ENCODE measurements at places on chromosomes 13 and 19.

DNA sequence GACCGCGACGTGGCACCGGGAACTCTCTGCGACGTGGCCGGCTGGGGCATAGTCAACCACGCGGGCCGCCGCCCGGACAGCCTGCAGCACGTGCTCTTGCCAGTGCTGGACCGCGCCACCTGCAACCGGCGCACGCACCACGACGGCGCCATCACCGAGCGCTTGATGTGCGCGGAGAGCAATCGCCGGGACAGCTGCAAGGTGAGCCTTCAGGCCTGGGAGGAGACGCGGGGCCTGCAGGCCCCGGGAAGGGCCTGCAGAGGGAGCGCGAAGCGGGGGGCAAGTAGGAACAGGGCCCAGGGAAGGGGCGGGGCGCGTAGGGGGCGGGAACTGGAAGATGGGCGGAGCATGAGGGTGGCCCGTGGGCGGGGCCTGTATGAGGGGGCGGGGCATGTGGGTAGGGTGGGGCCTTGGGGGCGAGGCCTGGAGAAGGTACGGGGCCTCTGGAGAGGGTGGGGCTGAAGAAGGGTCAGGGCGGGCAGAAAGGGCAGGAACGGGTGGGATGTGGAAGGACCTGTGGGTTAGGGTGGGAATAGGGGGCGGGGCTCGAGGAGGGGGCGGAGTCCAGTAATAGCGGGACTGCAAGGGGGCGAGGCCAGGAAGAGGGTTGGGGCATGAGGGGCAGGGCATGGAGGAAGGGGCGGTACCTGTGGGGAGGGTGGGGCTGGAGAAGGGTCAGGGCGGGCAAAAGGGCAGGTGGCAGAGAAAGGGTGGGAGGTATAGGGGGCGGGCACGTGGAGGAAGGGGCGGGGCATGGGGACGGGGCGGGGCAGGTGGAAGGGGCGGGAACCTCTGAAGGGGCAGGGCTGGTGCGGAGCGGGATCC, 2.5 kb downstream of the CFD start:
- DNase-seq = no peak

GRCh38 chr13:73580513-73581267, 521.9 kb downstream of the KLF5 start:
- DNase-seq = no peak

DNA sequence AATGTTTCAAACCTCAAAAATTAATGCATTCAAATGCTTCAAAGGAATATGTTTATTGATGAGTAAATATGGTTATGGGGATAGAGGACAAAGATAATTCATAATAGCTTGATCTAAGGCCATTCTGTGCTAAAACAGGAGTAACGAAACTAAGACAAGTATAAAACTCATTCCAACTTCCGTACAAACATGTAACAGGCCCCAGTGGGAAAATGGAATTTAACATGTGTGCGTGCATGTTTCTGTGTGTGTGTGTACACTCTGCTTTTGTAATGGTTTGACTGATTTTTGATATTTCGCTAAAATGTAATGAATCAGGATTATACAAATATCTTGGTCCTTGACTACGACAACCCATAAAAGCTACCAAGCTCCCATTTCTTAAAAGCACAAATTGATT, 91.0 kb downstream of the KLF12 start:
- no peak for DNase-seq

DNA sequence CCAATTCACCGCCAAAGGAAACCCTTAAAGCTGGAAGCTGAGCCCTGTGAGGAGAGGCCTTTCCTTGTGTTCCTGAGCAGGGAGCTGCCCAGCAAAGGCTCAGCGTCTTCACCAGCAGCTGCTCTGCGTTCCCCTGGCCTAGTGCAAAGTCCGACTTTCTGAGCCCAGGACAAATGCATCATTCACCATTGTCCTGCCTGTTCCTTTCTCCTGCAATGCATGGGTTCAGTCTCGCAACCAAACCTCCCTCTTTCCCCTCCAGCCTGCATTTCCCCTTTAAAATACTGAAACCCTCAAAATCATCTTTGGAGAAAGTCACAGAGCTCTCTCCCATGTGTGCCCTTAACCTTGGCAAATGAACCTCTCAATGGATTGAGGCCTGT, 12.9 kb upstream of the TMEM255B start:
- no peak for DNase-seq

DNA sequence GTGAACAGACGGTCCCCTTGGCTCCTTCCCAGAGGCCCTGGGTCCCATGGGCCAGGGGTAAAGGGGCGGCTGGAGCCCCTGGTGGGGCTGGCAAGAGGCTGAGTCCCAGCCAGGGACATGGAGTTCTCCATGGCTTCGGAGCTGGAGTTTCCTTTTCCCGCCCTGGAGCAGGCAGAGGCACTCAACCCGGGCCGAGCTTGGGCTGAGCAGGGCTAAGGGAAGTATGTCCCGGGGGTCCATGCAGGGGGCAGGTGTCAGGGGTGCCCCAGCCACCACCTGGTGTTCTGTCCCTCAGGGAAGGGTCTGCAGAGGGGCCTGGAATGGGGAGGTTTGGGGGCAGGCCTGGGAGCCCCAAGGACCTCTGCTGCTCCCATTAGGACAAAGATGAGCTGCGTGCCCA, 54.0 kb upstream of the TPM4 start:
- no peak for DNase-seq

DNA sequence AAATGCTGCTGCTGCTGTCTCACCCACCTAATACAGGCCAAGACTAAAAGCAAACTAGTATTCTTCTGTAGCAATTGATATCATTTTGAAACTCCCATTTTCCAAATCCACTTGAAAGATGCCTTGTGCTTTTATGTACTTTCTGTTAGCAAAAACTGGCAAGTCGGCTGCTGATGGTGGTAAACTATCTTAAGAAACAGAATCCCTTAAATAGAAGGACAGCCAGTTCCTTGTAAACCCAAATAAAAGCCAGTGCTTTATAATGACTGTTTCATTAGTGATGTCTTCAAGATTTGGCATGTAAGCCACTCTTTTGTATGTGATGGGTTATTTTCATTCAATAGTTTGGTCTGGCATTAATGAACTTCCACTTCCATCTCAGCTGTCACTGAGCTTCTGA, 5.2 kb downstream of the FAM124A start:
- no peak for DNase-seq

GRCh38 chr19:7504684-7505083, 11.2 kb upstream of the ZNF358 start:
- DNase-seq = no peak

DNA sequence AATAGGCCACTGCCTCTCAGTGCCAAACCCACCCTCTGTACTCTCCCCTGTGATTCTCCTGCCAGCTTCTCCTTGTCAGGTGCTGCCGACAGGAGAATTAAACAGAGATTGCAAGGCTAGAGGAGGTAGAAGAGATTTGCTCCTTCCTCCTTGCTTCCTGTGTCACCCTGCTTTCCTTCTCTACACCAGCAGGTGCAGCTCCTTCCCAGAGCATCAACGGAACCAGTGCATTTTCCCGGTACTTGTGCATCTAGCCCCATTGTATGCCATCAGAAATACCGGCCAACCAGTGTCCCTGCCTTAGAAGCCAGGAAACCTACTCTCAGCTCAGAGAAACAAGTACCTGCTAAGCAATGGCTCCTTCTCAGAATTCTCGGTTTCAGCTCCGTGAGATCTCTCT, 253.2 kb downstream of the SUCLA2 start:
- DNase-seq = no peak

GRCh38 chr19:48844472-48844871, 8.2 kb upstream of the HSD17B14 start:
- DNase-seq = no peak

GRCh38 chr13:45119469-45119990, 780 bp upstream of the GTF2F2 start:
- DNase-seq = peak; percentile 28

DNA sequence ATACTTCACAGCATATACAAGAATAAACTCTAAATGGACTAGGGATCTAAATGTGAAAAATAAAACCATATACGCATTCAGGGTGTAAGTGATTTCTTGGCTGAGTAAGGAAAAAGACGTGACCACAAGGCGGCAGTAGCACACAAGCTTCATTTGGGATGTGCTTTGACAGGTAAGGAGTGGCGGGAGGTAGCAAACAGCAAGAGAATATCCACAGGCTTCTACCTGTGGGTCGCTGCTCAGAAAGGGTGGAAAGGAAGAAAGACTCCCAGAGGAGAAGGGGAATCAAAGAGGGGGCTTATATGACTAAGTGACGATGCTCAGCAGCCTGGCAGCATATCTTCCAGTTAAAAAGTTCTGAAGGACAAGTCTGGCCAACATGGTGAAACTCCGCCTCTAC, 2.5 kb upstream of the ZNF121 start:
- DNase-seq = peak; percentile 59

All from left renal cortex interstitium (tissue), 4 donors.